ENCODE measurements at places on chromosomes 2 and 18.

GRCh38 chr2:215361876-215362561 is 50.2 kb downstream of the ATIC start:
- no peak for DNase-seq

DNA sequence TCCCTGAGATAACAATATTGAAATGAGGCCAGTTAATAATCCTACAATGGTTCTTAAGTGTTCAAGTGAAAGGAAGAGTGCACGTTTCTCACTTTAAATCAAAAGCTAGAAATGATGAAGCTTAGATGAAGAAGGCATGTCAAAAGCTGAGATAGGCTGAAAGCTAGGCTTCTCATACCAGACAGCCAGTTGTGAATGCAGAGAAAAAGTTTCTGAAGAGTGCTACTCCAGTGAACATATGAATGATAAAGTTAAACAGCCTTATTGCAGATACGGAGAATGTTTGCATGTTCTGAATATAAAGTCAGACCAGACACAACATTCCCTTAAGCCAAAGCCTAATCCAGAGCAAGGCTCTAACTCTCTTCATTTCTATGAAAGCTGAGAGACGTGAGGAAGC is 51.4 kb downstream of the EML4 start:
- DNase-seq = no peak

- no peak for DNase-seq
Observed at GRCh38 chr18:72555968-72556367, 11.8 kb upstream of the CBLN2 start.

- DNase-seq = no peak
Observed at GRCh38 chr18:73636355-73636754, 511.3 kb downstream of the FBXO15 start.

- DNase-seq = no peak
Observed at GRCh38 chr2:128601298-128602037, 282.8 kb upstream of the HS6ST1 start.

DNA sequence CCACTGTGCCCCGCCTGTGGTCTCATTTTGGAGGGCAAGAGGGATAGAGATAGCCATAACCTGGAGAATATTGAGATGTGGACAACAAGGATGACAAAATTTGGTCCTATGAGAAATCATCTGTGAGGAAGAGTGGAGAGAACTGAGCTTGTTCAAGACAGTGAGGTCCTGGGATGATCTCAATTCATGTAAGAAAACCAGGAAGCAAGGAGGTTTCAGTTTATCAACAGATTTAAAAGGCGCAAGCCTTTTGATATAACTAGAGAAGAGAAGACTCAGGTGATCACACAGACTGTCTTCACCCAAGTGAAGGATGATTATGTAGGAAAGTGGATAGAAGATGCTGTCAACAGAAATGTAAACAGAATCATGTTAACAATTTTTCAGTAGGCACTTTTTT is 39.1 kb downstream of the PCBP1 start:
- no peak for DNase-seq

- DNase-seq = no peak
Observed at GRCh38 chr2:217412277-217412676, 552.4 kb upstream of the TNP1 start.

DNA sequence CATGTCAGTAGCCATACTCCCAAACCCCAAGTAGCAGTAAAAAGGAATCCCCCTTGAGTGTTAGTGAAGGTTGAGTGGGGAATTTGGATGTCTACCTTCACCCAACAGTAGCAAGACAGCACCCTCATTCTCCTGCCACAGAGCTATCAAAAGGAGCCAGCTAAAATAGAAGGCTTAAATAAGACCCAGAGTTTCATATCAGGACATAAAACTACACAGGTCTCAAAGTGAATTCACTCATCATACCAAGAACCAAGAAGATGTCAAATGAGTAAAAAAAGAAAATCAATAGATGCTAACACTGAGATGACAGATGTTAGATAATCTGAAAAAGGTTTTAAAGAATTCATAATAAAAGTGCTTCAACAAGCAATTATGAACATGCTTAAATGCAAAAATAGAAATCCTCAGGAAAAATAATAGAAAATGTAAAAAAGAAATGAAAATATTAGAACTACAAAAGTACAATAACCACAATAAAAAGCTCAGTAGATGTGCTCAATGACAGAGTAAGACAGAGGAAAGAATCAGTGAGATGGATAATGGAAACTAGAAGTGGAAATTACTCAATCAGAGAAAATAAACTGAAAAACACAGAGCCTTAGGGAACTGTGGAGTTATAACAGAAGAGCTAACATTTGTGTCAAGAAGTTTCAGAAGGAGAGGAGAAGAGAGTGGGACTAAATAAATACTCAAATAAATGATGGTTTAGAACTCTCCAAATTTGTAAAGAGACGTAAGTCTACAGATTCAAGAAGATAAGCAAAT is 90.5 kb downstream of the EDAR start:
- DNase-seq = no peak

Data from T-helper 1 cell (primary cell).